Panc1 (cell line): ENCODE measurements at places on chromosomes 1 and 21. TPM values are rescaled to one million over a fixed set of nuclear protein-coding genes. Genes with fewer than 3 reads are reported as not detected.

- H3K4me1 ChIP-seq: no peaks in the 10 kb centered on the region
- H3K36me3 ChIP-seq: peaks cover 42% of the 10 kb centered on the region
- no peak overlapping the region for H3K4me3 ChIP-seq
- no peaks in the 10 kb centered on the region for H3K27me3 ChIP-seq
Measured at GRCh38 chr1:226378071-226378470, 29.8 kb downstream of the PARP1 start.

TADA1 gene
- total RNA-seq: 12.3 TPM

PSMG1 gene
- 70.0 TPM for total RNA-seq

- H3K36me3 ChIP-seq: no peaks in the 10 kb centered on the region
- H3K4me3 ChIP-seq: no peak overlapping the region
- H3K4me1 ChIP-seq: no peaks in the 10 kb centered on the region
- no peak overlapping the region for H3K27ac ChIP-seq
Measured at GRCh38 chr21:27586326-27586725, 619.4 kb upstream of the ADAMTS5 start.

- H3K27me3 ChIP-seq: no peaks in the 10 kb centered on the region
- H3K36me3 ChIP-seq: no peaks in the 10 kb centered on the region
- H3K4me3 ChIP-seq: no peak overlapping the region
- no peak for DNase-seq
- H3K4me1 ChIP-seq: peaks cover 52% of the 10 kb centered on the region
Measured at GRCh38 chr1:21292984-21293536, 2.8 kb upstream of the ECE1 start.
